NCI-H446 treated with DMSO at 0.1 percent for 48 hours (cell line): ENCODE measurements at places on chromosomes 12 and 14.

- DNase-seq: no peak
Measured at GRCh38 chr12:92096346-92097136, 49.1 kb downstream of the BTG1 start.

DNA sequence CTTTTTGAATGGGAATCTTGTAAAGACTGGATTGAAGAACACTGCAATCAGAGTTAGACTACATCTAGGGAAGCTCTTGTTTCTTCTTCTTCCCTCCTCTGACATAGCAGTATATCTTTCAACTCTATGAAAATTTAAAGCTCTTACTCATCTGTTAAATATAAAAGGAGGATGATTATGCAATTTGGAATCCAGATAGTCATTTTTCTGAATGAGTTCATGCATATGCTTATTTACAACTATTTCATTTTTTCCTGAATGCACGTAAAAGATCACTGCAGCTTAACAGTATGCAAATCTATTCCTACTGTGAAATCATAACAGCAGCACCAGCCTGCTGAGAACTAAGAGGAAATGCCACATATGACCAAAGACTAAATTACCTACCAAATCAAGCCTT is 133.5 kb upstream of the TMCC3 start:
- DNase-seq: no peak

DNA sequence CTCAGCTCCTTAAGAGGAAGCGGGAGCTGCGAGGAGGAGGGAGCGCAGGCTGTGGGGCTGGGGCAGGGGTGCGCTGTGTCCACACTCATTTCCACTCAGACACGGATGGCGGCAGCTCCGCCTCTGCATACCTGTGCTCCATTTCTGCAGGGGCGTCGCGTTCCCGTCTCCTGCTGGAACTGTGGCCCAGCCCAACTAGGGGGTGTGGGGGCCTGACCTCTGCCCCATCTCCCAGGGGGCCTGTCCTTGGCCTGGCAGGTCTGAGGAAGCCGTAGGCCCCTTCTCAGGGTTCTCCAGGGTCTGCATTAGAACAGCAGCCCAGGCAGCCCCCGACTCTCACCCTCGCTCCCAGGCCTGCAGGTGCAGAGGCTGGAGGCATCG is 31.2 kb downstream of the FBRSL1 start:
- DNase-seq: no peak

GRCh38 chr12:73902260-73902659 is 635.4 kb upstream of the ATXN7L3B start:
- no peak for DNase-seq

DNA sequence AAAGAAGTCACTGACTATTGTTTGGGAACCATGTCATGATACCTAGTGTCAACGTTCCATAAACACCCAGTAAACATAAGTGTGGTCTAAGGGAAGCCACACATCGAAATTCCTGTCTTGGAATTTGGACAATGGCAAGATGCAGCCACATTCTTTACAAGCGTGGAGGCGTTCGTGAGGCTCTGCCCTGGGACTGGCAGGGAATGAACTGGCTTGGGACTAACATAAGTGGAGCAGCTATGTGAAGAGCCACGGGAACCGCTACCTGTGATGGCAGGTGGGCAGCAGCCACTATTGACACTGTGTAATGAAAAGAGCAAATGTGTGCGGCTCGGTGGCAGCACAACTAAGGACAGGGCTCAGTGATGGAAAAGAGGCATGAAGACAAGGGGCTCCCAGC is 10.0 kb upstream of the NRIP2 start:
- no peak for DNase-seq

DNA sequence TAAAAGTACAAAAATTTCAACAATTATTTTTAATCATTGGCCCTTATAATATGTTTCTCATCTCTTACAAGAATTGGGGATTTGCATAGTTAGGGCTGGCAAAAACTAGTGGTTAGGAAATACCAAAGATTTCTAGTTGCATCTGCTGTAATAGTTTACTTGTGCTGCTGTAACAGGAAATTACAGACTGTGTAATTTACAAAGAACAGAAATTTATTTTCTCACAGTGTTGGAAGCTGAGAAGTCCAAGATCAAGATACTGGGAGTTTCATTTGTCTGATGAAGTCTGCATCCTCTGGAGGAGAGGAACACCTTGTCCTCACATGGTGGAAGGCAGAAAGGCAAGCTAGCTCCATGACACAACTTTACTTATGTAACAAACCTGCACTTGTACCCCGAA is 157.0 kb downstream of the FLRT2 start:
- no peak for DNase-seq

DNA sequence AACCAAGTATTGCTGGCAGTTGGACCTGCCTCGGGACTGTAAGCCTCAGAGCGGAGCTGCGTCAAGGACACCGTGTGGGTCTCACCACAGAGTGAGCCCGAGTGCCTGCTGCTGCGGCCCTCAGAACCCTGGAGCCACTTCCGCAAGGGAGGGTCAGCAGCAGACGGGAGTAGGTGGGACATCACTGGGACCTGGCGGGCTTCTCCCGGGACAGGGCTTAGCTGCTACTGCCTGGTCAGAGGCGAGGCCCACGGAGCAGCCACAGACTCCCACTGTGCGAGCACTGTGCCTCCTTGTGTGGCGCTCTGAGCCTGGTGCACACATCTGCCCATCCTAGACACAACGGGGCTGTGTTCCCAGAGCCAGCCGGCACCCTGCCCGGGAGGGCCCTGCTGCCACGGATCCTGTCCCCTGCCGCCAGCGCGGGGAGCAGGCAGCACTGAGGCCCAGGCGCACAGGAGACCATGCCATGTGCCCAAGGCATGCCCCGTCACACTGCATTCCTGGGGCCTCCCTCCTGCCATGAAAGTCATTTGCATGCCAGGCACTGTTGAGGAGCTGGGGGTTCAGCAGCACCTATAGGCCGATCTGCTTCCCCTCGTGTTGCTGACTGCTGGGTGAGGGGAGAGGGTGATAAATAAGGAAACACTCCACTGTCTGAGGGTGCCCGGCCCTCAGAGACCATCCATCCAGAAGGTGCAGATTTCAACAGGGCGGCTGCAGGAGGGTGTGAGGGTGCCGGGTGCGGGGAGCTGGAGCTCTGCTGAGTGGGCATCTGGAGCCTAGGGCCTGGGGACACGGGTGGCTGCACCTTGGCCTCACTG is 10.0 kb downstream of the HIP1R start:
- no peak for DNase-seq

- peak; percentile 20 for DNase-seq
Measured at GRCh38 chr12:113850309-113851056, 115.6 kb downstream of the RBM19 start.

GRCh38 chr12:53530061-53530460 is 22.8 kb upstream of the NPFF start:
- DNase-seq: peak; percentile 32

DNA sequence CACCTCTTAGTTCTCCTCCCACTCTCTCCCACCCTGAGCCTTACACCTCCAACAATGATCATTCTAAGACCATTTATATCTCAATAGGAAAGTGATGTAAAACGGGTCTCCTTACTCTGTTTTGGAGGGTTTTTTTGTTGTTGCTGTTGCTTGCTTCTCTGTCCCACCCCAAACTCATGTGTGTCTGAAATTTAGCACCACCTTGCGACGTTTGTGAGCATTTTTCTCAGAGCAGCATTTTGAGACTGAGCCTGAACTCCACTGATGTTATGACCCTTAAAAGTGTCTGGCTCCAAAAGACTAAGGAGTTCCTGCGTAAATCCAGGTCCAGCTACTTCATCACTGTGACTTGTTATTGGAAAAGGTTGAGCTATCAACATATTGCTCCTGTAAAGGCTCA is 155.0 kb downstream of the DAD1 start:
- DNase-seq: no peak

DNA sequence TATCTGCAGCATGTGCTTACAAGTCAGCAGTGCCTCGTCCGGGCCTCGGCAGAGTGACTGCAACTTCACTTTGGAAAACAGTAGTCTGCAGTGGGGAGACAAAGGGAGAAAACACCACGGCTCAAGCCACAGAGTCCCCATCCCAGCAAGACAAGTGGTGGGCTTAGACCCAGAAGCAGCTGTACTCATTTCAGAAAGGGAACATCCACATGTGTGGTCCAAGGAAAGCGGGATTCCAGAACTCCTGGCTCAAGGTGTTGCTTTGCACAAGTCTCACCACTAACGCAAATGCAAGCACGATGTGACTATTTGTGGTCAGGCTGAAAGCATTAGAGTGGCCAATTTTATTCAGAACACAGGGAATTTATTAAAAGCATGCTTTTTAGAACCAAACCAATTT is 198.3 kb downstream of the TTC7B start:
- no peak for DNase-seq

- no peak for DNase-seq
Measured at GRCh38 chr12:106138633-106139421, at the start of gene NUAK1. TSS of gene NUAK1 (minus strand) at chr12:106138954. CDS start at chr12:106138653, 301 bp downstream.

DNA sequence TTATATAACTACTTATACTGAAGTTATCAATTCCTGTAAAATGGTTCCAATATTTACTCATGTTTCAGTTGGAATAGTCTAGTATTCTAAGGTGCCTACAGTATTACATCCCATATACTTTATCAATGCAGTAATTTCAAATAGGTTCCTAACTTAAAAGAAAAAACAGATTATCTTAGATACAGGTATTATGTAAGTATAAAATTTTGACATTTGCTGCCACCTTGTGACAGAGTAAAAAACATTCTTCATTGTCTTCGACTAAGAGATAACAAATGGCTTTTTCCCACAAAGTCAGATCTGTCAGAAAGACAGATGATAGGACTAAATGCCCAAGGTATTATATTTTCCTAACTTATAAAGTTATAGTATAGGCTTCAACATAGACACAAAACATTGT is 78.7 kb downstream of the TXNDC16 start:
- DNase-seq: no peak

GRCh38 chr12:132071040-132071810 is 72.9 kb downstream of the DDX51 start:
- no peak for DNase-seq
